NCI-H1930 (cell line): ENCODE measurements at places on chromosomes 7 and 10.
A peak's percentile ranks its signal among the peaks of the same experiment; 100 is the strongest.

DNA sequence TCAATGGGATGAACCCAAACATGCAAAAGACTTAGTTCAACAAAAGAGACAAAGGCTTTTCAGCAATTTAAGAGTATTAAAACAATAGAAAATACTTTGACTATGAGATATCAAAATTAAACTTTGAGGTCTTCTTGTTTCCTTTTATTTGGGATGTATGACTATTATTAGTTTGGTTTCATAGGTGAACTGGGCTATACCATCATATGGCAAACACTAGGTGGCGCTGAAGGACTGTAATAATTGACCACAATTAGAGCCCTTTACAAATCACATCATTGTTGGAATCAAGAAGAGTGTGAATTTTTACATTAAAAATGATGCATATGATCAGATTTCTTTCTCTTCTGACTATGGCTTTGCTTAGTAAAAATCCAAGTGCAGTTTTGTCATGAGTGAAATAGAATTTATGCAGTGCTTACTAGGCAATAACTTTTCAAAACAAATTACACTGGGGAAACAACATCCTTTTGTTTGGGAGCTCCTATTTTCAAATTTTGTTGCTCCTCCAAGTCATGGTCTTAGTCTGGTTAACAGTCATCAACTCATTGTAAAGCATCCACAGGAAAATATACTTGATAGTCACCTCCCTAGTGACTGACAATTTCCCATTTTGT is 14.7 kb upstream of the NXPH1 start:
- peak; percentile 43 for DNase-seq

GRCh38 chr10:11262494-11263345 is 245.0 kb downstream of the CELF2 start:
- no peak for DNase-seq

GRCh38 chr7:55591282-55591931 is 19.1 kb upstream of the VOPP1 start:
- DNase-seq: no peak

- DNase-seq: peak; percentile 64
Measured at GRCh38 chr7:82257118-82257695, 186.4 kb downstream of the CACNA2D1 start.

- no peak for DNase-seq
Measured at GRCh38 chr7:75655536-75655935, 83.2 kb downstream of the HIP1 start.
